NCI-H2081 treated with DMSO at 0.1 percent for 48 hours (cell line): ENCODE measurements at places on chromosomes 12 and 14.

DNA sequence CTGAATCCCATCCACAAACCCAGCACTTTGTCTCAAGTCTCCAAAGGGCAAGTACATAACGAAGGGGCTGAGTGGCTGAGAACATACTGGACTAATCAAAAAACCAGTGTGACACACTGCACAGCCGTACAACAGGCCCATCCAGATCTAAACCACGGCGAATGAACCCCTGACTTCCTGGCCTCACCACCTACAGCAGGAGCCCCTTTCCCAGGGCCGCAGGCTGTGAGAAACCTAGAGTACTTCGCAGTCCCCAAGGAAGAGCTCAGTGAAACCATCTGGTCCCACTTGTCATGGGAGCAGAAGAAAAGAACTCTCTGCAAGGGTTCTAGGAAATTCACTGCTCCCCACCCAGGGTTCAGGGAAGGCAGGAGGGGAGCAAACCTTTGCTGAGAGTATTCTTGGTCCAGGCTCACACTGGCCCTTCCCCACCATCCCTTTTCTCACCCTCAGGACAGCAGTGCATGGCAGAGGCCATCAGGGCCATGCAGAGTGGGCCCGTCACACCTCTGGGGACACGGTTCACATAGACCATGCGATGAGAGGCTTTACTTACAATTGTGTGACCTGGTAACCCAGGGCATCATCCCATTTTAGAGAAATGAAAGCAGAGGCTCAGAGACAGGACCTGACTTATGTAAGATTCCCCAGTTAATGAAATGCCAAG, 192.8 kb downstream of the BCL11B start:
- DNase-seq, result no peak

- no peak for DNase-seq
These were observed 25.1 kb downstream of the TESPA1 start for GRCh38 chr12:54959291-54960018.

GRCh38 chr12:106049546-106049945, 89.2 kb downstream of the NUAK1 start:
- no peak for DNase-seq

GRCh38 chr12:67302162-67302561, 33.0 kb downstream of the CAND1 start:
- DNase-seq, result no peak

- DNase-seq, result no peak
These were observed 38.5 kb upstream of the CHGA start for GRCh38 chr14:92884410-92884809.

DNA sequence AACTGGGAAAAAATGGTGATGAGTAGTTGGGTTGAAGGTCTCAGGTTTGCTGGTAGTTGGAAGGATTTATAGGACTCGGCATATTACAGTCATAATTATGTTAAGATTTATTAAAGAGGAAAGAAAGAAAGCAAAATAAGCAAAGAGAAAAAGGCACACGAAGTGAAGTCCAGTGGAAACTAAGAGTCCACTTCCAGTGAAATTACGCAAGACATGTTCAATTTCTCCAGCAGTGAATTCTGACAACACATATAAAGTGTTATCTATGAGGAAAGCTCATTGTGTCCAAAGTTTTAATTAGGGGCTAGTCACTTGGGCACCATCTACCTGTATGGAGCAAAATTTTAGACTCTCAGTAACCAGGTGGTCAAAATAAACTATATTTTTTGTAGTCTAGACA, 143.3 kb downstream of the CEP128 start:
- no peak for DNase-seq

DNA sequence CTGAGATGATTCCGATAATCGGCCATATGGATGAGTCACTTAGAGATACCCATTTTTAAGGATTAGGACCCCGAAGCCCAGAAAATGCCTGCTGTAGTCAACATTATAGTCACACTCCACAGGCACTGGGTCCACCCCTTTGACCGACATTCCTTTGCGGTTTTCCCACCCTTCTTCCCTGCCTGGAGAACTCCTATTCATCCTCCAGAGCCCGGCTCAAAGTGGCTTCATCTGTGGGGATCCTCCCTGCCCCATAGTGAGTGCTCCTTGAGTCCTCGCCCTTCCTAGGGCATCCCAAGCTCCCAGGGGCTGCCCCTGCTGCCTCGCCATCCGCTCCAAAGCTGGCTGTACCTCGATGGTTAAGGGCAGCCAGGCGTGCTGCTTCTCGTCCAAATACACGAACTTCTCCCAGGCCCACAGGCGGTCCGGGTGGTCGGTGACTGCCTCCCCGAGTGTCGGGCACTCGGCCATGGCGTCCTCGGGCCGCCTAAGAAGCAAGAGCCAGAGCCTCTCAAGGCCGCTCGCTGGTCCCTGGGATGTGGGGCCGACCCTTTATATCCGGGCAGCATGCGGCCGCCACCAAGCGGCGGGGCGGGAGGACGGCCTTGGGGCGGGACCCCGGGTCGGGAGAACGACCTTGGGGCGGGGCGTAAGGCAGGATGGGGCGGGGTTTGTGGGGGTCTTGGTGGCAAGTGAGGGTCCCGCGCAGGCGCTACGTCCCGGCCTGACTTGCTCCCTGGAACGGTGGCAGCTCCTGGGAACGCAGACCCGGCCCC, at the start of gene TCL1A:
Gene TCL1A, minus strand, starts transcription at position 530 of the 776 bp plus-strand sequence. Its CDS starts 59 bp downstream, at position 471.
- no peak for DNase-seq

DNA sequence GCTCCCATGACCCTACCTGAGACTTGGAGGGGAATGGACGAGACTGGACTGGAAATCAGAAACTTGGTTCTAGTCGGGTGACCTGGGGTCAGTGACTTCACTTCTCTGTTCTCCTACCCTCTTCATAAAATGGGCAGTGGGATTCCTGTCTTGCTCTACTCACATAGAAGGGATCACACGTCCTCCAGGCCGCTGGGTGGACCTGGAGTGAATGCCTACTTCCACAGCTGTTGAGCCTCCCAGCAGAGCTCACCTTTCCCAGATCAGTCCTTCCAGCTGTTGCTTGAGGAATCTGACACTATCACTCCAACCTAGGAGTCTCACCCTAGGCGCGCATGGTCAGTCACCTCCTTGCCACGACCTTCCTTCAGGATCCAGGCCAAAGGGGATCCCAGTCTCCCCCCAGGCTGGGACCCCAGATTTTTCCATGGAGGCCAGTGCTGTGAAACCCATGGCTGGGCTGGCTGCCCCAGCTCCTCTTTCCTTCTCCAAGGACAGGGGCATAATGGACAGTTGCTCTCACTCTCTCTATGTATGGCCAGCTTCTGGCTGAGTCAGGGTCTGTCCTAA, 637 bp downstream of the ACVRL1 start:
- DNase-seq, result no peak

- no peak for DNase-seq
These were observed 3.8 kb upstream of the B3GNT4 start for GRCh38 chr12:122199484-122200355.

- no peak for DNase-seq
These were observed 22.8 kb upstream of the GALNT16 start for GRCh38 chr14:69237142-69237541.

DNA sequence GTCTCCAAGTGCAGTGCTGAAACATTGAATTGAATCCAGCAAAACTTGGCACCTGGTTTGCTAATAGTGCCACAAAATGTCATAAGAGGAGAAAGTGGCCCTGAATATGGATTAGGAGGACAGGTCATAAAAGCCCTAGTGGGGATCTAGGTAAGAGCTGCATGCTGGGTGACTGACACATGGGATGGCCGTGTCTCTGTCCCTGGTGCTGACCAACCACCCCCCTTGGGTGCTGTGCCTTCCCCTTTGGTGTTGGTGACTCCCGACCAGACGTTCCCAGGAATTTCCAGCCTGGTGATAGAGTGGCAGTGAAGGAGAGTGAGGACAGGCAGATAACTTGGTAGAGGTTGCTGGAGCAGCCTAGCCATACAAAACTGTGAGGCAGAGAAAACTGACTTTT, 142.8 kb downstream of the VRK1 start:
- no peak for DNase-seq

- DNase-seq, result no peak
These were observed 34.3 kb upstream of the LMNTD1 start for GRCh38 chr12:25587346-25587745.

- DNase-seq, result no peak
These were observed 3.0 kb downstream of the ACRBP start for GRCh38 chr12:6644257-6644596.

GRCh38 chr12:42887657-42888056, 298.1 kb upstream of the PRICKLE1 start:
- no peak for DNase-seq

GRCh38 chr14:98941481-98941880, 330.5 kb downstream of the BCL11B start:
- no peak for DNase-seq

DNA sequence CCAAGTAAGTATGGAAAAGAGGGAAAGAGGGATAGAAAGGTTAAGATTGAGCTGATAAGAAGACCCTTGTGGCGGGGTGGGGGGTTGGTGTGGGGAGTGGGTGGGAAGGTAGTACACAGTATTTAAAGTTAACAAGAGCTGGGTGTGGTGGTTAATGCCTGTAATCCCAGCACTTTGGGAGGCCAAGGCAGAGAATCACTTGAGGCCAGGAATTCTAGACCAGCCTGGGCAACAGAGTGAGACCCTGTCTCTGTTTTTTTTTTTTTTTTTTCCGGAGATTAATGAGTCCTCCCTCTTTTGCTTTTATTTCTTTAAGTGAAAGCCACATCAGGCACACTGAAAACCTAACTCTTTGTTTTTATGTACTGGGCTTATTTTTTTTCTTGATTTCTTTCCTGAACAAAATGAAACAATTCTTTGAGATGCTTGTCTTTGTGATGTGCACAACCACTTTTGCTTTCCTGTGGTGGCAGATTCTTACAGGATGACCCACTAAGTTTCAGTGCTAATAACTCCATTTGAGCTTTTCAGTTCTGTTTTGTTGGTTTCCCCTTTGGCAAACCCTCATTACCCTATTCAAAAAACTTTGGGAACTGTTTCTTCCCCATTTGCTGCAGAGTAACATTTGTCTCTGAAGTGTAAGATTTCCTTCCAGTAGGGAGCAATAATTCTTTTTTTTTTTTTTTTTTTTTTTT, 54.8 kb downstream of the WNK1 start:
- DNase-seq, result no peak

DNA sequence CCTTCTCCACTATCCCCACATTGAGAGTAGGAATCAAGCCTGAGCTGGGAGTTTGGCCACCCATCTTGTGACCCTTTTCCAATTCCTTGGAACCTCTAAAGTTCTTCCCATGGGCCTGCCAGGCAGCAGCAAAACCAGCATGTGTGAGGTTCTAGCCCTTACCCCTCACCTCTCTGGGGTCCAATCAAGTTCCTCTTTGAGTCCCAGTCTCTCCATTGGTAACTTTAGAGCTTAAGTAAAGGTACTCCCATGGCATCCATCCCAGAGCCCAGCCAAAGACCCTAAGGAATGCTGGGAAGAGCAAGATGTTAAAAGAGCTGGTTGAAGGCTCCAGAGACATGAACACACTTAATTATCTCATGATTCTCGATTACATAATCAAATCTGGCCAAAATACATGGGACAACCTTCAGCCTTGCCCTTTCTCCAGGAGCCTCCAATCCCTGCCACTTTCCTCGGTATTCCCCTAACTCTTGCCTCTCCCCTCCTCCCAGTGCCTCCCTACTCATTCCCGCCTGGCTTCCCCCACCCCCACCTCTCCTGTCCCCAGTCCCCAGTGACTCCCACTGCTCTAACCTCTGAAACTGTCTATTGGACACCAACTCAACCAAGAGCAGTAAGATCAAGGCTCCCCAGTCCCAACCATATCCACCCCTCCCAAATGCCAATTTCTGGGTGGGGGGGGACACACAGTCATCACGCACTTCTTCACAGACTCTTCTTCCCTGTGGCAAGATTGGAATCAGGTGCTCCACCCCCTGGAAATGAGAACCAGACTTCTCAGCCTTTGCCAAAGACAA, 4.8 kb upstream of the TNS2 start:
- no peak for DNase-seq

- no peak for DNase-seq
These were observed 465.1 kb downstream of the FUT8 start for GRCh38 chr14:65877624-65878023.

- DNase-seq, result no peak
These were observed 320 bp upstream of the PRPF39 start for GRCh38 chr14:45083617-45083975.

DNA sequence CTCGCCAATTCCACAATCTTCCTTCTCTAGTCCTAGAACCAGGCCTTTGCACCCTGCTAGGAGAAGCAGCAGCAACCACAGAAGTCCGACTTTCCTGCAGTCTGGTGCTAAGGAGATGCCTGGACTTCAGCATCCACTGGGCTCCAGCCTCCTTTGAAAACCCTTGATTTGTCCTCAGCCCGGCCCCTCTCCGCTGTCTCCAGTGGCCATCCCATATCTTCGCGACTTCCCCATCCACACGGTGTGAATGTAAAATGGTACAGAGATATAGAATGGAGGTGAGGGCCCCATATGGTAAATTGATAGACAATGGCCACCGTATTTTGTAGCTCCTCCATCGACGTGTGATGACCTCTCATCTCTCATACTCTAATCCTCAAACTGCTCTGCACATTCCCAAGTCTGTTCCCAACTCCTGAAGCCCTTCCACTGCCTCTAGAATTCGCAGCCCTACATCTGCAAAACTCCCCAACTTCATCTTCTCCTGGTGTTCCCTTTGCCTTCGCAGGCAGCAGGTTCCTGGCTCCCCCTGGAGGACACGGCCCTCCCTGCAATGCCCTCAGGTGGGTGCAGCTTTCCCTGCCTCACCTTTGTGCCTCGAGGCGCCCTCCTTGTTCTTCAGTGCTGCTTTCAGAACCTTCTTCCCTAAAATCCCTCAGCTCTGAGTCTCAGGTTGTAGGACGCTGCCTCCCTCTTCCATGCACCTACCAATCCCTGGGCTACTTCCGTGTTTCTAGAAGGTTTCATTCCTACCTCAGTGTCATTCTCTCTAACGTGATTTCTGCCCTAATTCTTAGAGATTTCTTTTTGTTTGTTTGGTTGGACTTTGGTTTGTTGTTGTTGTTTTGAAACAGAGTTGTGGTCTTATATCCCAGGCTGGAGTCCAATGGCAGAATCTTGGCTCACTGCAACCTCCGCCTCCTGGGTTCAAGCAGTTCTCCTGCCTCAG, 36.7 kb downstream of the TMBIM6 start:
- no peak for DNase-seq

DNA sequence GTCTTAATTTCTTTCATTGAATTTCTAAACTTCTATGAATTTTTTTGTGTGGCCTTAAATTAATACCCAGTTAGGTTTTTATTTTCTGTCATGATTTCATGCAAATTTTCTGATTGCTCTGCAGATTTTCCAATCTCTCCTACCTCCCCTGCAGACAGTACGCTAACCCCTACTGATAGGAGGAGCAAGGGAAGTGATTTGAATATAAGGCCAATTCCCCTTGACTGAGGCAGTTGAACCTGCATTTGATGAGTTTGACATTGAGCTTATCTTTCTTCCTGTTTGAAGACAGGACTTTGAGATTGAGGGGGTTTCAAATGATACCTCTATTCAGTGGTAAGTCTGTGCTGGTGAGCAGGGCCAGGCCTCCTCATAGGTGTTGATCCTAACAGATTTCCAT, 74.6 kb downstream of the SNAPC1 start:
- DNase-seq, result no peak

- no peak for DNase-seq
These were observed 141.6 kb upstream of the PELI2 start for GRCh38 chr14:55976655-55977054.

DNA sequence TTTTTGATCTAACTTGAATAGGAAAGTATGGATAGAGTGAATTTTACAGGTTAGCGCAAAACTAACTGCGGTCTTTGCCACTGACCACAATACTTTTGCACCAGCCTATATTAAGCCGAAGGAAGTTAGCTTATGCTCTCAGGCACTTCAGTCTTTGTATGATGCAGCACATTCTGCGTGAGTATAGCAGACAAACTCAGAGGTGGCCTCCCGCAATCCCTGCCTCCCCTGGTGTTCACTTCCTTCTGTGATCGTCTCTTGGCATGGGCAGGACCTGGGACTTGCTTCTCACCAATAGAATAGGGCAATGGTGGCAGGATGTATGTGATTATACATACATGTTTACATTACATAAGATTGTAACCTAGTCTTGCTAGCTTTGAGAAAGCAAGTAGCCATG, 10.3 kb upstream of the SLC6A13 start:
- DNase-seq, result no peak
